ENCODE measurements at places on chromosomes 5 and 9.

GRCh38 chr9:33924978-33925797 is 108.2 kb downstream of the UBE2R2 start:
- DNase-seq = peak; percentile 76

DNA sequence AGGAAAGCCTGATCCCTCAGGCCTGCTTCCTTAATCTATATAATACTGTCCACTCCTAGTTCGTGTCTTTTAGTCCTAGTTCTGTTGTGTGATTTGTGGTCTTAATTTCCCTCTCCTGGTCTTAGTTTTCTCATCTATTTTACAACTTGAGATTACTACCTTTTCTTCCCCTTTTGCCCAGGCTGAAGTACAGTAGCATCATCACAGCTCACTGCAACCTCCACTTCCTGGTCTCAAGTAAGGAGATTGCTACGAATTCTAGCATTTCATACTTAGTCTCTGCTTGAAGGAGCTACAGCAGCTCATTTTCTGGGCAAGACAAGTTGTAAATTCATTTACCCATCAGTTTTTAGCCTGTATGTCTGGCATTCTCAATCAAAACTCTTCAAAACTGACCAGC is 5.5 kb downstream of the TRIM32 start:
- DNase-seq = no peak

DNA sequence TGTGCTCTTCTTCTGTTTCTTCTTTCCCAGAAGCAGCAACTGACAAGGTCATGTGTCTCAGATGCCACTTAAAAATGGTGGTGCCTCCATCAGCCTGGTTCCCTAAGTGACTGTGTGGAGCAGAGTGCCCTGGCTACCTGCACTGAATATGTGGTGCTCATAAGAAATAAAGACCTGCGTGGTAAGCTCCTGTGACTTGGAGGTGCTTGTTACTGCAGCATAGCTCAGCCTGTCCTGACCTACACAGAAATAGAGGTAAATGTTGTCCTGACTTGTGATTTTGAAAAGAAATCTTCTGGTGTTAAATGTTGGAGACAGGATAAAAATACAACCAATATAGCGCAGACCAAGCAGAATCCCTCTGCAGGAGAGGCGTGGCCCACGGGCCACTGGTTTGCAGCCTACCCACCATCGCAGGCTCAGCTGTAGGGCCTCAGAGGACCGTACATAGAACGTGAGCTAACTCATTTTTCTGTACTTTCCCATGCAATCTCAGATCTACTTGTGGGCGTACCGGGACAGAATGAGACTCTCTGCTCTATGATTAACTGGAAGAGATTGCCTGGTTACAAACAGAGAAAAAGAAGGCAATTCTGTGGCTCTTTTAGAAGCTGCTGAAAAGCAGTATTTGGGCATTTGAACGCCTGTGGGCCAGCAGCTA is 79.4 kb upstream of the UNC5A start:
- no peak for DNase-seq

- no peak for DNase-seq
Measured at GRCh38 chr5:93735378-93735777, 6.0 kb downstream of the POU5F2 start.

DNA sequence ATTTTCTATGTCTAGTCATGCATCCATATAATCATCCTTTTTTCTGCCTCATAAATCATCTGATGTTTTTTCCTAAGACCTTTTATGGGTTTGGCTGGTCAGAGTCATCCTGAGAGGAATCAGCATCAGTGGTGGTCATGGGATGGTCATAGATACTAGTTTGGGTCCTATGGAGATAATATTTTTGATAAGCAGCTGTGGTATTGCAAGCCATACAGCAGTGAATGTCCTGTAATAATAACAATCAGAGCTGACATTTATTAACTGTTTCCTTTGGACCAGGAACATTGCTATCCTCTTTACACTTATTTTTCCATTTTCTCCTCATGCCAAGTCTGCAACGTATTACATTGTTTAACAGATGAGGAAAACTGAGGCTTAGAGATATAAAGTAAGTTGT is 83.1 kb downstream of the TEX10 start:
- no peak for DNase-seq

DNA sequence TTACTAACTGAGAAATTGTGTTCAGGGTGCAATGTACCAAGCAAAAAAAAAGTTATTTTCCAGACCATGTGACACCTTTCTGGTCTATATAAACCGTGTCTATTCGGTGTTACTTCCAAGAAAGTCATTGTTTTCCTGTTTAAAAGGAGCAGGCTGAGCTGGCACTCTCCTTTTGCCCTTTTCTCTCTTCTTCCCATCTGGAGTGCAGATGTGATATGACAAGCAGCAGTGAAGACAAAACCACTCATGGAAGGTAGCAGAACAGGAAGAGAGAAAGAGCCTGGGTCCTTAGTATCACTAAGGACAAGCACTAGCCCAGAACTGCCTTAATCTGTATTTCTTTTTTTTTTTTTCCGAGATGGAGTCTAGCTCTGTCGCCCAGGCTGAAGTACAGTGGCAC is 25.6 kb downstream of the LYRM7 start:
- no peak for DNase-seq

DNA sequence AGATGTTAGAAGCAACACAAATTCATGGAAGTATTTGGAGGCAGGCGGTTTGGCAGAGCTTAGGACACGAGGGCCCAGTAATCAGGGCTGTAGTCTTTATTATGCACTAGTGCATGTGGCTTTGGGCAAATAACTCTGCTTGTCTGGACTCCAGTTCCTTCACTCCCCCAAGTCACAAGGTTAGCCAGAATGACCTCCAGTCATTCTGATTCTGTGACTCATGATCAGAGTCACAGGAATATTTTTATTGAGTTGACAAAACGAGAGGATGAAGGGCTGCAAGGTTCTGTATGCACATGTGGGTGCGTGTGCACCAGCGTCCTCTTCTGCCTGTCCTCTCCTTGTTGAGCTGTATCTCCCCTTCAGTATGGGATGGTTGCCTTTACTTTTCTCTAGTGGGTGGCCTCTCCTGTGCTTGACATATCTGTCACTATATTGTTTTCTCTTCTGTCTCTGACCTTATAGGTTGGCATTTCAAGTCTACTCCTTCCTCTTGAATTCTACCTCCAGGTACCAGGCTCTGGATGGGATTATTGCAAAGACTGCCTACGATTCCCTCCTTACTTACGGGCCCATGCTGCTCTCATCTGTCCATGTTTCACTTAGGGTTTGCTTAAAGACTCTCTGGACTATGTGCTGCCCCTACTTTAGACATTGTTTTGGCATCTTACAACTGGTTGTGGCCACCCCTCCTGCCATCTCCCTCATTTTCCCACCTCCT is 94.6 kb downstream of the KDM4C start:
- DNase-seq = no peak

DNA sequence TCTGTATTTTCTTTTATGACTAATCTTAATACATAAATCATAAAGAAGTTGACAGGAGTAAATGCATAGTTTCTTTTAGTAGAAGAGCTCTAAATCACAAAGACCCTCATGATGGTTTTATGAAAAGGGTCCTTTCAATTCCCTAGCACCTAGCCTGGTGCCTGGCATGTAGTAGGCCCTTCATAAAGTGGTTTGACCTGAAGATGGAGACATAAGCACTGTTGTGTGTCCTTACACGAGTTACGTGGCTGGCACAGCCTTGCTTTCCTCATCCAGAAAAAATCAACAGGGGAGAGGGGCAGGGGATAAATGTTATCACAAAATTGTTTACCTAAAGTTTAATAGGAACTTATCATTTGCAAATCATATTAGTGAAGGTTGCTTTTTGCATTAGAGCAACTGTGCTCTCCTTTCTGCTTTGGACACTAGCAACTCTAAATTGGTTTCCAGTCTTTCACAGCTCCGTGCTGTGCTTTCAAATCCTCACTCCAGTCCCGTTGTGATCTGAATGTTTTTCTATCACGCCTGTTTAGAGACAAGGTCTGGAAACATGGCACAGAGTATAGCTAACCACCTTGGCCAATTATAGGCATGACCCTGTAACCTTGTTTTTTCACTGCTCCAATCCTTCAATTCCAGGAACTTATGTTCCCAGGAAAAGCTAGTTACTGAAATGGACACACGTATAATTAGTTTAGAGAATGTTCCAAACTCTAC is 55.7 kb downstream of the ARL15 start:
- peak; percentile 5 for DNase-seq

DNA sequence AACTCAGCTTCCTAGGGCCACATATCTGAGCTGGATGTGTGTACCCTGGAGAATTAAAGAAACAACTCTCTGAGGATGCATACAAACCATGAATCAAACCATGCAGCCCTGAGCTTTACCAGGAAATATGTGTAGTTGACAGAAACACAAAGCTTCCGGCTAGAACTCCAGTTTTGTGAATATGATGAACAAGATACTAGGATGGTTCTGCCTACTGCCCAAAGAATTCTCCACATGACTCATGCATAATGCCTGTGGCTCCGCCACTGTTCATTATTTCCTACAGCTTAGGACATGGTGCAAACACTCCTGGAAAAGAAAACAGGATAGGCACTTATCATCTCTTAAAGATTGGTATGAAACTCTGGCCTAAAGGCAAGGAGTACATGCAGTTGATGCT is 343.4 kb downstream of the DNAH5 start:
- no peak for DNase-seq

- DNase-seq = no peak
Measured at GRCh38 chr9:84891924-84892323, 222.4 kb downstream of the NTRK2 start.

DNA sequence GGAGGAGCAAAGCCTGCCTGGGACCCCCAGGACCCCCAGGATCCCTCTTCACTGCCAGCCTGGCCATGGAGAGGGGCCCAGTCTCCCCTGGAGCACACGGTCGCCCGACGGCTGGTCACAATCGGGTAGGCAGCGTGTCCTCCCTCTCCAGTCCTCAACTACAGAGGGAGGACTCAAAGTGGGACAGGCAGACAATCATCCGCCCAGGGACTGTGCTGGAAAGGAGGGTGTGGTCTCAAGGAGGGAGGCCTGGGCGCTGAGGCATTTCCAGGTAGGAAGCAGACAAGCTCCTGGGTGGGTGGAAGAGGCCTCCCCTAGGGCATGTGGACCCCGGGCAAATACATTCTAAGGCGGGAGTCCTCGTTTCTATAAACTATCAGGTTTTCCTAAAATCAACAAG is 93.2 kb upstream of the ADAMTS2 start:
- no peak for DNase-seq

Measured in NB4 (cell line).